ENCODE measurements at places on chromosomes 2 and 18.

DNA sequence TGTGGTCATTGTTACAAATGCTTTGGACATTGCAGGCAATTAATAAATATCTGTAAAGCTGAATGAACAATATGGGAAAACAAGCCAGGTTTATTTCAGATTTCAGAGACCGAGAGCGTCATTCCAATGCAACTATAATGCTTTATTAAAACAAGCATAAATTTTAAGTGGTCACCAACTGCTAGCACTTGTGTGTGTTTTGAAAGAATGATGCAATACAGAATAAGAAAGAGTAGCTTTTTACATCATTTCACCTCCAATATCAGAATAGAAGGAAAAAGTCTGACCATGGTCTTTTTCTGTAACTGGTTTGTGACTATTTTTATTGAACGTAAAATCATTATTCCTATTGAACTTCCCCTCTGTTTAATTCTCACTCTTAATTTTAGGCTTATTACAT is 7.6 kb downstream of the CTAGE1 start:
- DNase-seq: no peak

DNA sequence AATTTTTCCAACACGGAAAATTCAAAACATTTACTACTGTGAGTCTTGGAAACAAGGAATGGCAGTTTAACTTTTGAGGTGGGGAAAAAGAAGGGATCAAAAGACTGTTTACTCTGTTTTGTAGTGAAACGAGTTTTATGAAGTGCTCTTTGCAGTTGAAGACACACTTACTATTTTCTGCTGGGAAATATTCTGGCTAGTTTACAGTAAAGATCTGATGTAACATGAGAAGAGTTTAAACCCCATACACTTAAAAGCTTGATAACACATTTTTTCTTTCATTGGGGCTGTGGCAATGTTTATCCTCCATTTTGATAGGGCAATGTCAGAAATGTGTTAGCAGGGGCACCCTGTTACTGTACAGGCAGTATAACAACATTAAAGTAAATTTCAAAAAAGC is 124.9 kb upstream of the SMAD7 start:
- no peak for DNase-seq

- DNase-seq: no peak
Measured at GRCh38 chr2:230899287-230899686, 25.8 kb downstream of the GPR55 start.

GRCh38 chr18:9094307-9095226 is 7.9 kb upstream of the NDUFV2 start:
- no peak for DNase-seq

- DNase-seq: no peak
Measured at GRCh38 chr2:11074246-11074820, 80.9 kb upstream of the SLC66A3 start.

GRCh38 chr2:100394111-100394641 is 23.3 kb downstream of the CHST10 start:
- DNase-seq: no peak

GRCh38 chr18:46262856-46263255 is 158.7 kb downstream of the HAUS1 start:
- DNase-seq: no peak

DNA sequence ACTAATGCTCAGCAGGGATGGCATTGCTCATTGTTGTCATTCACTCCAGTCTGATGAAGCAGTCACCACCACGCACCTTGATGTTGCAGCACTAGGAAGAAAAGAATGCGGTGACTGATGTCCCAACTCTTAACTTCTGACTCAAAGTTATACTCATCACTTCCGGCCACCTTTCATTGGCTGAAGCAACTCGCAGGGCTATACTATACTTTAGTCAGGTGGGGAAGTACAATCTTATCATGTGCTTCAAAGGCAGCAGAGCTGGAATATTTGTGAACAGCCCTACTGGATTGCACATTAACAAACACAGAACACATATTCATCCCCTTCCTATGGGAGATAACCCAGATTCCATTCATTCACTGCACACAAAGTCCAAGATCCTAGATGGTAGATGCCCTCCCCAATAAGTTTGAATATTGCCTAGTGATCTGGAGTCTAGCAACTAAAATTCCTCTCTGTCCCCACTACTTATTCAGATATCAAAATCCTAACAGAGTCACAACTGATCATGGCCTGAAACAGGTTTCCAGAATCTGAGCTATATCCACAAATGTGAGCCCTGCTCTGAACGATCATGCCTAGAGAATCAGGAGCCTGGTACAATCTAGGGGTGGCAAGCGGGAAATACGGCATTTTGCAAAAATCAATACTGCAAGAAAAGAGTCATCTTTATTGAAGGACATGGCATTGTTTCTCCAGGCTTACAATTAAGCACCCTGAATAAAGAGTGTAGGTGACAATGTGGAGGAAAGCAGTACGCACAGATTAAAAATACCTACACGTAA is 3.4 kb upstream of the SPATS2L start:
- no peak for DNase-seq

- DNase-seq: no peak
Measured at GRCh38 chr2:182867426-182868053, 1.1 kb upstream of the FRZB start.

DNA sequence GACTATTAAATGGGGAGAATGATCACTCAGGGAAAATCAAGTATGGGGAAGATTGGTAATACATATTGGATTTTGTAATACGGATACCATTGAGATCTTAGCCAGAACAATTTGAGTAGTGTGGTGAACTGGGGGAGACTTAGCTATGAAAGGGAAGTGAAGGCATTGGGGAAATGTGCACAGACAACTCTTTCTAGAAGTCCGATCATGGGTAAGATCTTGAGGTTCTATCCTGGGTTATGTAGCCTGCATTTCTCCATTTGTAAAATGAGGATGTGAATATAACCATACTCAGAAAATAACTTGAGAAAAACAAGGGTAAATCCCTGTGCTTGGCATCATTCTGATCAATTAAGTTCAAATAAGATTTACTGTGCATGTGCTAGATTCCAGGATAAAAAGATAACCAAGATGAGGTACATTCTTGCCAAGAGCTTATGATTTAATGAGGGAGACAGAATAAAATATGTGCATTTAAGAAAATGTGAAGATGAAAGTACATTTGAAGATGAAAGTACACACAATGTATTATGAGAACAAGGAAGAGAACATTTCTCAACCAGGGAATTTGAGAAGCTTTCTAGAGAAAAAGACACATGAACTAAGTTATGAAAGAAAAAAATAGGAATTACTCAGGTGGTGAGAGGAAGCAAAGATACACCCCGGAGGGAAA is 49.5 kb downstream of the SLC40A1 start:
- no peak for DNase-seq

DNA sequence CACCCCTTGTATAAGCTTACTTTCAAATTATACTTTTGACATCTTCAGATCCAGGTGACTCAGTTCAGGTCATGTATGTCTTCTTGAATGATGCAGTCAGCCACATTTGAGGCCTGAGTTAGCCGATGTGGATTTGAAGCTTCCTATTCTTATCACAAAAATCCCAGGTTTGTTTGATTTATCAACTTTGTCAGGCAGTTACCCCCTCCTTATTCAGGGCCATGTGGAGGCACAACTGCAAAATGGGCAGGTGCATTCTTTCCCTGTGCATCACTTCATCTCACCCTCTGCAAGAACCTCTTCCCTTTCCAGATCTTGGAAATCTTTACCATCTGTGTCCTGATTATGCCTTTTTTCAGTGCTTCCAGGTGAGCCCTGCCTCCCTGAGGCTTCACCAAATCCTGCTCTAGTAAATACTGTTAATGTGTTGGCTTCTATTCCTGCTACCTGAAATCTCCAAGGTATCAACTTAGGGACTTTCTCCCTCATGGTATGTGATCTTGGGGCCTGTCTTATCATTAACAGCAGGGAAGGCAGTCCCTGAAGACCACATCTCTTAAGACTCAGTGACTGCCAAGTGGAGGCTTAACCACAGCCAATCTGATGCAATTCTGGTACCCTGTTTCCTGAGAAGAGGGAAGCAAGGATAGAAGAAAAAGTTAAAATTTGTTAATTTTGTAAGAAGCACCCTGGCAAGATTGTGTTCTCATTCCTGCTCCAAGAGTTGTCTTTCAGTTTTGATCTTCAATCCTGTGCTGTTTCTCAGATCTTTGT is 9.4 kb upstream of the ARHGAP28 start:
- no peak for DNase-seq

DNA sequence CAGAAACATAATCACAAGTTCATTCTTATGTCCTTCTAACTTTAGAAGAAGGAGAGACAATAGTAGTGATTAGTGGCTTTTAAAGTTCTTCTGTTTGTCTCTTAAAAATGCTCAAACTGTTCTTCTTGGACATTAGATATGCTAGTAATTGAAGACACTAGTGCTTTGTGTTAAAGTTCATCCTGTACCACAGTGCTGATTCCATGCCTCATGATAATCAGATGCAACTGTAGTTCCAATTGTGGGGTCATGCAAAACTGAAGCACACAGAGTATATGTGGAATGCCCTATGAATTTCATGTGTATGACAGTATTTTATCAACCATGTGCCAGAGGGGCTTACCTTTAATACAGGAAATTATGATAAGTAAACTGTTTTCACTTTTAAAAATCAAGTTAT is 11.4 kb upstream of the KCNJ13 start:
- DNase-seq: no peak

- no peak for DNase-seq
Measured at GRCh38 chr2:46929612-46930011, 14.0 kb upstream of the MCFD2 start.

- DNase-seq: no peak
Measured at GRCh38 chr18:47512056-47512455, 260.6 kb upstream of the SKOR2 start.

GRCh38 chr2:31811482-31811881 is 199.3 kb downstream of the MEMO1 start:
- DNase-seq: no peak

DNA sequence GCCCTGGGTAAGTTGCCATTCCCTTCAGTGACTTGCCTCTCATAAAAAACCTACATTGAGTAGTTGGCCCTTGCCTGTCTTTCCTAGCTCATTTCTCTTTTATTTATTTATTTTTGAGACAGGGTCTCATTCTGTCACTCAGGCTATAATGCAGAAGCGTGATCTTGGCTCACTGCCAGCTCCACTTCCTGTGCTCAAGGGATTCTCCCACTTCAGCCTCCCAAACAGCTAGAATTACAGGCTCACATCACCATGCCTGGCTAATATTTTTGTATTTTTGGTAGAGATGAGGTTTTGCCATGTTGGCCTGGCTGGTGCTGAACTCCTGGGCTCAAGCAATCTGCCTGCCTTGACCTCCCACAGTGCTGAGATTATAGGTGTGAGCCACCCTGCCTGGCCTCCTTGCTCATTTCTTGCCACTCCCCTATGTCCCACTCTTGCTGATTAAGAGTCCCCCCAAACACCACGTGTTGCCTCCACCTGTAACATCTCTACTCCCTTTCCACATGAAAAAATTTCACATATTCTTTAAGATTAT is 12.6 kb downstream of the EVA1A start:
- DNase-seq: no peak

DNA sequence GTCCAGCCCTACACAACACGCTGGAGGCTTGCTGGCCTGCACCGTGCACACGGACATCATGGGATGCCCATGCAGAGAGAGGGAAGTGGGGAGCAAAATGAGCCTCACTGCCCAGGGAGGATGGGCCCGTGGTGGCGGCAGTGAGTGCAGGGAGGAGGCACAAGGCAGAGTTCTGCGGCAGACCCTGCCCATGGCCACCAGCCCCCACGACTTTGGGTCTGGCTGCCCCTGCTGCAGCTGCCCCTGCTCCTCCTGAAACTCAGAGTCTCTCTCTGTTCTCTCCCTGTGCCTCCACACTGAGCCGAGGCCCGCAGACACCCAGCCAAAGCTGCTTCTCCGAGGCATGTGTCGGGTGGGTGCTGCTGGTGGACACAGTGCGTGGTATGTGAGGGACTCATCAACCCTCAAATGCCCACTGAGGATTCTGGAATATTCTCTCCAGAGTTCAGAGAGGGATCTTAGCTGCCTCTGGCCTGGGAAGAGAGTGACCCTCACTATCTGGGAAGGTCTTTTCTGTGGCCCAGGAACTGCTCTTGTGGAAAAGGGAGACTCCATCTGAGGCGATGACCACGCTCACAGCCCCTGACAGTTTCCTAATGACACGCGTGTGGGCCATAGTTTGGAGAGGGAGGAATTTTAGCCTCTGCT is 45.1 kb upstream of the HPCAL1 start:
- no peak for DNase-seq

- no peak for DNase-seq
Measured at GRCh38 chr18:2758309-2758708, 88.5 kb upstream of the EMILIN2 start.

DNA sequence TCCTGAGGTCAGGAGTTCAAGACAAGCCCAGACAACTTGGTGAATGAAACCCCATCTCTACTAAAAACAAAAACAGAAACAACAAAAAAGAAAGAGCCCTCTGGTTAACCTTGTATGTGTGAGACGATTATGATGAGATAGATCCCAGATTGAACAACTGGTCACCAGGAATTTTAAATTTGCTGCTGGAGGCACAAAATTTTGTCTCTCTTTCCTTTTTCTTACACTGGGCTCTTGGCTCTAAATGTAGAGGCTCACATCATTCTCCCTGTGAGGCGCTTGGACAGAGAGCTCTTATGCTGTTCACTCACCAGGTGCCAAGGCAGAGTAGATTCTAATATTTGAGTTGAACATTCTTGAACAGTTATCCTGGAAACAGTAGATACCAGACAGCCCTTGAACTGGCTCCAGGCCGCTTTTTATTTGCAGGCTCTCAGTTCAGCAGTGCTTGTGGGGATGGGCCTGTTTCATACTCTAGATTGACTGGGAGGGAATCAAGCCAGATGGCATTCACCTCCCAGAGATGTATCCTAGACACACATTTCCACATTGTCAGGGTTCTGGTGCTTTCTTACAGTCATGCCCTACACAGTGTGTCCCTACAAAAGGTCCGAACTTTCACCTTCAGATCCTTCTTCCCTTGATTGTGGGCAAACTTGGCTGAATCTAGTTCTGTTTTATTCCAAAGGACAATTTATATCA is 1159.6 kb downstream of the RPIA start:
- DNase-seq: no peak

- DNase-seq: peak; percentile 78
Measured at GRCh38 chr2:207530160-207531031, 634 bp downstream of the CREB1 start.

DNA sequence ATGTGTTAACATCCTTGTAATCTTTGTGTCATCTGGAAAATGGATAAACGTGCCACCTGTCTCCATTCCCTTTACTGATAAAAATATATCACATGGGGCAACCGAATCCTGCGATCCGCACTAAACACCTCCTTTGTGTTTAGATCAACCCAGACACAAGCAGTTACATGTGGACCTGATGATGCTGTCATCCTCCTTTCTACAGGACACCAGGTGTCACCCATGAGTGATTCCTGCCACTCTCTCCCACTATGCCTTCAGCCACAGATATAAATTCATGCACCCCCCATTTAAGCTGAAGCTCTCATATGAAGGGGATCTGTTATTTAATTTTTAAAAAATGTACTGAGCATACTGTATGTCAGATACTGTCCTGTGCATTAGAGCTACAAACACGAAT is 81.3 kb downstream of the VIT start:
- no peak for DNase-seq

DNA sequence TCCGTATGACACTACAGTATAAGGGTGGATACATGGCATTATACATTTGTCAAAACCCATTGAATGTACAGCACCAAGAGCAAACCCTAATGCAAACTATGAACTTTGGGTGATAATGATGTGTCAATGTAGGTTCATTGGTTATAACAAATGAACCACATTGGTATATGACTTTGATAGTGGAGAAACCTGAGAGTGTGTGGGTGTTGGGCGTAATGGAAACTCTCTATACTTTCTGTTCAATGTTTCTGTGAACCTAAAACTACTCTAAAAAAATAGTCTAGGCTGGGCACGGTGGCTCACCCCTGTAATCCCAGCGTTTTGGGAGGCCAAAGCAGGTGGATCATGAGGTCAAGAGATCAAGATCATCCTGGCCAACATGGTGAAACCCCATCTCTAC is 6.5 kb upstream of the ACTG2 start:
- no peak for DNase-seq

Measured in KBM-7 (cell line).